ENCODE measurements at places on chromosomes 6 and 20.

- DNase-seq: peak; percentile 43
Measured at GRCh38 chr6:39426073-39426456, 103.6 kb upstream of the KCNK16 start.

GRCh38 chr20:49515586-49515985, 33.1 kb upstream of the KCNB1 start:
- no peak for DNase-seq

DNA sequence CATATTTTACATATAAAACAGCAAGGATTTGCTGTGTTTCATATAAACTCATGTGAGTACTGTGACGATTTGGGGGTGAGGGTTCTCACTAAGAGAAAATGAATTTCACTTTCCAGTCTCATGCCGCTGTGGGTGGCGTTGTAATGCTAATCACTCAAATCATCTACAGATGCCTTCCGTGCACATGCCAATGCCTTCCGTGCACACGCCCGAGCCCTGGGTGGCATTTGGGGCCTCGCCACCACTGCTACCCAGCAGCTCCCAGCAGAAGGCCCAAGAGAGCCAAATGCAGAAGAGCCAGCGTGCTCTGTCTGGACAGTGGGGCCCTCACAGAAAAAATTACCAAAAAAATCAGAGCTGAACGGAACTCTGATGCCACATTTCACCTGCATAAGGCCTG, 53.7 kb downstream of the WDR27 start:
- DNase-seq: no peak

GRCh38 chr20:24376311-24377099, 92.9 kb upstream of the SYNDIG1 start:
- peak; percentile 8 for DNase-seq

DNA sequence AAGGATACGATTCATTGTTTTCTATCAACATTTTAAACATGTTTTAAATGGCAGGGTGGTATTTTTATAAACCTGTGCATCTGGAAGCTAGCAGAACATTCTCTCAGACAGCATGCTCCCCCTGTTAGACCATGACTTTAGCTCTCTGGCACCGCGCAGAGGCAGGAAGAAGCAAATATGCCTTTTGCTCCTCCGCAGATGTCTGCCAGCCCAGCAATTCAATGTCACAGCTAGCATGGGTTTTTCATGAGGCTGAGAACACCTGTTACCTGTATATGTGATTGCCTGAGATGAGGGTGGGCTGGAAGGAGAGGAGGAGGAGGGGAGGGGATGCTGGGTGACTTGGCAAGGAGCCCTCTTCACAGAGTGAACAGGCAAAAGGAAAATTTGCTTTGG, 6.7 kb downstream of the MTCH1 start:
- DNase-seq: no peak

GRCh38 chr6:156879186-156879585, 102.0 kb downstream of the ARID1B start:
- no peak for DNase-seq

DNA sequence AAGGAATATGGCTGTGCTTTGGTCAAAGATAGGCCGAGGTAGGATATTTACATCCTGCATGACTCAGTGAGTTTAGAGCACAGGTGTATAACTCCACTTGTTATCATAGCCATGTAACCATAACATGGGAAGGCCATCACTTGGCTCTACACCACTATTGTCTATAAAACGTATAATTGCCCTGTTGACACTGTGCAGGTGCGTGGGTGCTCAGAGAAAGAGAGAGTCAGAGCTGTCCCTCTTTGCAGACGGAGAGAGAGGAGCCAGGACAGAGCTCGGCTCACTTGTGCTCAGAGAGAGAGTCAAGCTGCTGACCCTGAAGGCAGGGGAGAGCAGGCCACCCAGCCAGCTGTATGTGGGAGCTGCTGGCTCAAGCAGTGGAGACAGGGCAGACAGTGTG, 46.0 kb downstream of the OR2B6 start:
- no peak for DNase-seq

GRCh38 chr6:119614138-119614537, 264.6 kb upstream of the MAN1A1 start:
- no peak for DNase-seq

DNA sequence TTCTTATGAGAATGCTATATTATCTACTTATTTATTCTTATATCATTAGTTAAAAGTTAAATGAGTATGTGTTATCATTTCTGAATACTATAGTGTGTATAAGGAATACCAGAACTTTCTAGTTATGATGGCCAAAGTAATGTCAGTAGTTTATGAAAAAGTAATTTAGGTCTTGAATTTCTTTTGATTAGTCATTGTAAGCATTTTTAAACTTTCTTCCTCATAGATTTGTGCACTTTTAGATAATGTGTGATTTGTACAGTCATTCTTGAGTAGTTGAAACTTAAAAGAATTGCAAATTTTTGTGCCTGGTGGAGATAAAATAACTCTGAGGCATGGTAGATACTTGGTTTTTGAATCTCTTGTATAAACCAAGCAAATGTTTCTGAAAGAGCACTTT, 311.3 kb downstream of the CDKAL1 start:
- no peak for DNase-seq

GRCh38 chr6:148934961-148935360, 188.1 kb downstream of the UST start:
- DNase-seq: no peak

DNA sequence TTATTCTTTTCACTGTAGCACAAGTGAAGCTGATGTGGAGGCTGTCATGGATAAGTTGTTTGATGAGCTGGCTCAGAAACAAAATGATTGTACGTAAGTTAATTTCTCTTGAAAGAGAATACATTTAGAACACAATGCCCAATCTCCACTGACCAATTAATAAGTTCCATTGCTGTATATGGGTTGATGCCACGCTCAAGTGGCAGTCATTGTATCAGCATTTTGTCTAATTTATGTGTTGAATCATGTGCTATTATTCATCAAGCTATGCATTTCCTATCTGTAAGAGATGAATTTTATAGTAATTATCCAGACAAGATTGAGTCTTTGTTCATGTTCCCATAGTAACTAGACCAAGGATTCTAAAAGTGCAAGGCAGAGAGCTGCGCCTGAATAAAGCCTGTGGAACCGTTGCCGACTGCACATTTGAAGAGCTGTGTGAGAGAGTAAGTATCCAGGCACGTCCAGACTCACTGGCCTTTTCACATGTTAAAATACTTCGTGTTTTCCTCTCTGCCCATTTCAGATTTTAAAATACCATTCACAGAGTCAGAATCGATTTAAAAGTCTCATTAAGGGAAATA, 83.8 kb upstream of the FOXO3 start:
- no peak for DNase-seq

DNA sequence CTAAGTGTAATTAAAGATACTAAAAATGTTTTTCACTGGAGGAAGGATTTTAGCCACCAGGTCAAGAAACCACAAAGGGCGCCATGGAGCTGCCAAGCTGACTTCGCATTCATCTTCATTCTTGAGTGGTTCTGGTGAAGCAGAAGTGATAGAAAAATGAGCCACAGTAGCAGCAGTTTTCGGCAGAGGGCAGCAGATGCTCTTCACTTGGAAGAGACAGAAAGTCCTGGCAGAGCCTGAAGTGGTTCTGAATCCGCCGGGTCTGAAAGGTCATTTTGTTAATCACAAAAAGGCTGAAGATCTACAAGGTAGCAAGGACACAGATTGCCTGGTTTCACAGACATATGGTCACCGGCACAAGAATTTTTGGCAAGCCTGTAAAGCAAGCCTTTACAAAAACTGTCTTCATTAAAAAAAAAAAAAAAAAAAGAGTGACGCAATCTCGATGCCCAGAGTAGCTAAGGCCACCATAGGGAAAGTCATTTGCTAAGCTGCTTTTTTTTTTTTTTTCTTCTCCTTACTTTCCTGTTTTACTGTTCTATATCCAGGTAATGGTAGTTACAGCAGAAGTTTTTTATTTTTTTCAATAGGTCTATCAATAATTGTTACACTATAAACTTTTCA, 345.1 kb upstream of the AGPAT4 start:
- no peak for DNase-seq

GRCh38 chr20:1968964-1969363, 24.9 kb downstream of the PDYN start:
- no peak for DNase-seq

DNA sequence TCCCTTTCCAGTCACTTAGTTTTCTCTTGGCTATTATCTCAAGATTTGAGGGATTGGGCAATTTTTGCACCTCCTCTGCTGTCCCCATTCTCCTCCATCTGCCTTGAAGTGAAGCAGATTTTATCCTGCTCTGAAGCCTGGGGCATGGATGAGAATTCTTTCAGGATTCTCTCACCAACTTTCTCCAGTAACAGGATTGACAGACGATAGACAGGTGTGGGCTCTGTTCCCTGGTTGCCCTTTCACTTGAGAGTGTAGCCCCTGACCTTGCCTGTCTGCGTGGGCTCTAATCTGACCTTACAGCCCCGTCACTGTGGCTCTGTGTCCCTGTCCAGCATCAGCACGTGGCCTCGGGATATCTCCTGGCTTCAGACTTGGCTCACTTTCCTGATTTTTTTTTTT, 27.1 kb downstream of the CDYL start:
- DNase-seq: no peak

- DNase-seq: no peak
Measured at GRCh38 chr20:51322164-51322707, 220.3 kb downstream of the NFATC2 start.

GRCh38 chr6:32290886-32291450, 67.1 kb upstream of the NOTCH4 start:
- no peak for DNase-seq

DNA sequence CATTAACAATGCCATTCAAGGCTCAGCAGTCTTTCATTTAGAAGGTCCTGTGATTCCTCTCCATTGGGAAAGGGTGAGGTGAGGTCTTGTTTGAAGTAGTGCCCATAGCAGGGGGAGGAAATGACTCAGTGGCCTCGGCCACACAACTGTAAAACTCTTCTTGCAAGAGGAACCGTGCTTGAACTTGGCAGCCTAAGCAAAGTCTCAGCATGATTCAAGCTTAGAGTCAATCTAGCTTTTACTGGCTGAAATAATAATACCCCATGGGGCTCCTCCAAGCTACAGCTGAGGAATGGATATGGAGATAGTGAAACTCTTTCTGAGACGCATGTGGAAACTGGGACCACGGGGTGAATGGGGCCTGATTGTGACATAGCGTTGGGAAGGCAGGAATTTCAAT, 428.2 kb downstream of the BMP2 start:
- DNase-seq: peak; percentile 91

GRCh38 chr20:17128206-17128605, 98.6 kb upstream of the PCSK2 start:
- no peak for DNase-seq

- DNase-seq: no peak
Measured at GRCh38 chr6:36387440-36388303, at the start of gene ETV7. ETV7 (minus strand) TSS chr6:36387669; CDS start chr6:36387541, 128 bp downstream.

- DNase-seq: no peak
Measured at GRCh38 chr20:63344616-63345327, 16.4 kb downstream of the CHRNA4 start.

DNA sequence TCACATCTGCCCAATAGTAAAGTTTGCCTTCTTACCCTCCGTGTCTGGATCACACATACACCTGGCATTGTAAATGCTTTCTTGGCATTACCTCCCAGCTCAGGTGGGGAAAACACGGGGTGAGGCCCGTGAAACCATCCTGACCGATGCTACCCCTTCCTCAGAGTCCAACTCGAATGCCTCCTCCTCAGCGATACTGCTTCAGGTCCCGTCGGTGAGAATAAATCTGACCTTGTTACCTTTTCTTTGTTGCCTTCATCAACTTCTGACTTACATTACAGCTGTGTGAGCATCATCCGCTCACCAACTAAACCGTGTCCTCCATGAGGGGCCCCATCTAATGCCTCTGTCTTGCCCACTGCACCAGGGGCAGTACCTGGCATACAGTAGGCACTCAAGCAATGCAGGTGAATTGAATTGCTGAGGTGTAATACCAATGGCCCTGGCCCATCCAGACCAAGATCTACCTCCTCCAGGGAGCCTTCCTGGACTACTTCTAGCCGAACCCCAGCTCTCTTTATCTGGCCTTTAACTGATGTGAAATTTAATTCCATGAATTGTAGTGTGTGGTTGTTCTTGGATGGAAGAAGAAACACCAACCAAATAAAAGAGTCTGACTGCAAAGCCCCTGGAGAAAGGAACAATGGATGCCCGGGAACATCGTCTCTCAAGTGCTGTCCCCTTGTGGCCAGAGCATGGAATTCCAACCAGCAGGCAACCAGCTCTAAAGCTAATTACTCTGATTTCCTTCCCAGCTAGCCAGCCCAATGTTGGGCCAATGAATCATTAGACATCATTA, 141.5 kb downstream of the ANKRD60 start:
- no peak for DNase-seq

DNA sequence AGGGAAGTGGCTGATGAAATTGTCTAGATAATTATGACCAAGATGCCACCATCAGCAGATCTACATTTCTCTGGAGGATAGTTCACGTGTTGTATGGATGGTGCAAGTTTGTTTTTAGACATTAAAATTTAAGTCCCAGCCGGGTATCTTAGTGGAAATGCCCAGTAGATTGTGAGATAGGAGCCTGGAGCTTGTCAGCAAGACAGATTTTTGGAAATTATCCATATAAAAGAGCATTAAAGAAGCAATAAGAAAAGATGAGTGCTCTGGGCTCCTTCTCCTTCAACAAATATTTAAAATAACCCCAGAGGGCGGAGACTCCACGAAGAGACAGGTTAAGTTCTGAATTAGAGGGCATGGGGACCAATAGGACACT, 47.6 kb upstream of the SMLR1 start:
- no peak for DNase-seq

DNA sequence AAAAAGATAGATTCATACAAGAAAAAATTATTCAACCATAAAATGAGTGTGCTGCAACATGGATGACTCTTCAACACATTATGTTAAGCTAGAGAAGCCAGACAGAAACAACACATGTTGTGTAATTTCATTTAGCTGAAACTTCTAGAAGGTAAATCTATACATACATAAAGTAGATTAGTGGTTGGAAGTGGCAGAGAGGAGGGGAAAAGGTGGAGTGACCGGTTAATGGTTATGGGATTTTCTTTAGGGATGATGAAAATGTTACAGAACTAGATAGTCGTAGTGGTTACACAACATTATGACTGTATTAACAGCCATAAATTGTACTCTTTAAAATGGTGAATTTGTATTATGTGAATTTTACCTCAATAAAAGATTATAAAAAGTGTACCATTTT, 304.1 kb upstream of the SLC35B3 start:
- no peak for DNase-seq

GRCh38 chr20:44659931-44660330, 8.4 kb upstream of the ADA start:
- DNase-seq: no peak

DNA sequence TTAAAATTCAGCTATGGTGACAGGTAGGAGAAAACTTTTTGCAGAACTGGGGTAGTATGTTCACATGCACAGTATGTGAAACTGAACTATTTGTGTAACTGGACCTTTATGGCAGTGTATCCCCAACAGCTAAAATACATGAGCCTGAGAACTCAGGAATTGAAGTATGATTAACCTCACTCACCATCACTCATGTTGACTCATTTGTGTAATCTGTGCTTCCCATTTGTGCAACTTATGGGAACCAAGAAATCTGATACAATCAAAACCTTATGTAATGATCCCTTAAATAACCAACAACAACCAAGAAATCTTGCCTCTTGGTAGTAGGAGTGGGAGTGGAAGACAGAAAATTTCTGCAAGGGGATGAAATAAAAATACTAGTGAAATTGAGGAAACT, 674.9 kb downstream of the HDGFL1 start:
- peak; percentile 63 for DNase-seq

- no peak for DNase-seq
Measured at GRCh38 chr6:35790683-35791082, 6.4 kb downstream of the CLPS start.

Measured in epithelial cell of prostate (primary cell).